ENCODE measurements at places on chromosomes 5 and 9.

DNA sequence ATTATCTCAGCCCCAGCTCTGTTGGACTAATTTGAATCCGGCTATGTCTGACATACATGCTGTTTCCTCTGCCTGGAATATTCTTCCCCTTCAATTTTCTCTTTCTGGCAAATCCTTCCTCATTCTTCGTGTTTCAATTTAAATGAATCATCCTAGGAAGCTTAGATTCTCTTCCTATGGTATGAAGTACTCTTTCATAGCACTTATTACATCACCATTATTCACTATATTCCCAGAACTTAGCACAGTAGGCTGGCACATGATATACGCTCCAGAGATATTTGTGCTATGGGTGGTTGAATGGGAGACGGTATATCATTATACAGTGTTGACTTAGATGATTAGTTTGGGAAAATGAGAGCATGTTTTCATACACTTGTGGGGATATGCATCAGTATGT lies 91.0 kb upstream of the JAK2 start:
- no peak overlapping the region for H3K4me3 ChIP-seq
- no peaks in the 10 kb centered on the region for H3K36me3 ChIP-seq
- H3K27me3 ChIP-seq: no peaks in the 10 kb centered on the region
- no peak for DNase-seq
- H3K4me1 ChIP-seq: no peaks in the 10 kb centered on the region

GRCh38 chr9:124297551-124297901 lies 39.8 kb downstream of the NEK6 start:
- peak; percentile 95 for DNase-seq
- H3K4me3 ChIP-seq: no peak overlapping the region
- peaks cover 78% of the 10 kb centered on the region for H3K4me1 ChIP-seq
- peak overlapping the region; percentile 88 for H3K27ac ChIP-seq

GRCh38 chr9:91354881-91355280 lies 6.8 kb downstream of the AUH start:
- H3K36me3 ChIP-seq: no peaks in the 10 kb centered on the region
- H3K27me3 ChIP-seq: no peaks in the 10 kb centered on the region

GRCh38 chr9:114611516-114612271 lies 603 bp downstream of the TMEM268 start:
- H3K4me3 ChIP-seq: peak overlapping the region; percentile 63
- no peaks in the 10 kb centered on the region for H3K27me3 ChIP-seq
- H3K27ac ChIP-seq: peak overlapping the region; percentile 64
- H3K36me3 ChIP-seq: no peaks in the 10 kb centered on the region

GRCh38 chr9:117800389-117800788 lies 96.2 kb downstream of the TLR4 start:
- no peaks in the 10 kb centered on the region for H3K4me1 ChIP-seq
- no peak overlapping the region for H3K4me3 ChIP-seq
- H3K36me3 ChIP-seq: no peaks in the 10 kb centered on the region
- no peak overlapping the region for H3K27ac ChIP-seq
- no peaks in the 10 kb centered on the region for H3K27me3 ChIP-seq

- no peak overlapping the region for H3K4me3 ChIP-seq
- no peaks in the 10 kb centered on the region for H3K27me3 ChIP-seq
- peaks cover 15% of the 10 kb centered on the region for H3K4me1 ChIP-seq
- DNase-seq: no peak
Measured at GRCh38 chr5:159888860-159889259, 27.4 kb upstream of the ADRA1B start.

- H3K27ac ChIP-seq: peak overlapping the region; percentile 15
- H3K4me1 ChIP-seq: peaks cover 44% of the 10 kb centered on the region
- no peaks in the 10 kb centered on the region for H3K36me3 ChIP-seq
- no peak for DNase-seq
Measured at GRCh38 chr5:9348401-9348996, 197.4 kb downstream of the SEMA5A start.

- no peaks in the 10 kb centered on the region for H3K4me1 ChIP-seq
- no peak overlapping the region for H3K4me3 ChIP-seq
- H3K27me3 ChIP-seq: no peaks in the 10 kb centered on the region
- DNase-seq: no peak
Measured at GRCh38 chr9:13993632-13994185, 320.2 kb downstream of the NFIB start.

GRCh38 chr5:117302949-117303348 lies 728.3 kb upstream of the SEMA6A start:
- no peak for DNase-seq
- H3K36me3 ChIP-seq: no peaks in the 10 kb centered on the region
- no peak overlapping the region for H3K27ac ChIP-seq
- H3K4me1 ChIP-seq: no peaks in the 10 kb centered on the region
- H3K27me3 ChIP-seq: no peaks in the 10 kb centered on the region

DNA sequence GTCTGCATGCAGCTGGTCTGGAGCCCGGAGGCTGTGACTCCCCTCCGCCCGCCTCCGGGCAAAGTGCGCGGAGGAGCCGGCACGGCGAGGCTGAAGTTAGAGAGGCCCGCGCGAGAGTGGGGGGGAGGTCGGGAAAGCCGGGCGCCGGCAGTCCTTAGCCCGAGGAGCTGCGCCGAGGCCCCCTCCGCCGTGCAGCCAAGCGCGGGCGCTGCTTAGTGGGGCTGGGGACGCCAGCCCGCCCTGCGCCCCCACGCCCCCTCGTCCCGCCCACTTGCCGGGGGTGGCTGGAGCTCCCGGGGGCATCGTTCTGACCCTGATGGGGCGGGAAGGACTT lies 403 bp downstream of the NINJ1 start:
- H3K36me3 ChIP-seq: 0 out of 2 replicates have a peak, but pooled peaks cover 3% of the 10 kb centered on the region
- H3K27ac ChIP-seq: peak overlapping the region; percentile 57
- H3K27me3 ChIP-seq: no peaks in the 10 kb centered on the region
- peaks cover 50% of the 10 kb centered on the region for H3K4me1 ChIP-seq
- peak; percentile 81 for DNase-seq

- peaks cover 15% of the 10 kb centered on the region for H3K4me1 ChIP-seq
- H3K36me3 ChIP-seq: 0 out of 2 replicates have a peak, but pooled peaks cover 4% of the 10 kb centered on the region
- peak within 1 kb of the TSS; percentile 47 for H3K4me3 ChIP-seq
Measured at GRCh38 chr9:135087489-135087792, at the start of gene OLFM1. Gene OLFM1, plus strand, starts transcription at chr9:135087668. Its CDS starts 322 bp downstream, at chr9:135087990.

Measured in SJSA1 (cell line).